ENCODE measurements at places on chromosomes 3 and 15. TPM values are rescaled to one million over a fixed set of nuclear protein-coding genes. Genes with fewer than 3 reads are reported as not detected.

SLC51A gene
- 10.4 TPM for polyA plus RNA-seq

GRCh38 chr15:85489773-85490493, 109.5 kb downstream of the AKAP13 start:
- DNase-seq, result no peak

GRCh38 chr3:150787741-150788370, 24.9 kb upstream of the SIAH2 start:
- DNase-seq, result no peak

DNA sequence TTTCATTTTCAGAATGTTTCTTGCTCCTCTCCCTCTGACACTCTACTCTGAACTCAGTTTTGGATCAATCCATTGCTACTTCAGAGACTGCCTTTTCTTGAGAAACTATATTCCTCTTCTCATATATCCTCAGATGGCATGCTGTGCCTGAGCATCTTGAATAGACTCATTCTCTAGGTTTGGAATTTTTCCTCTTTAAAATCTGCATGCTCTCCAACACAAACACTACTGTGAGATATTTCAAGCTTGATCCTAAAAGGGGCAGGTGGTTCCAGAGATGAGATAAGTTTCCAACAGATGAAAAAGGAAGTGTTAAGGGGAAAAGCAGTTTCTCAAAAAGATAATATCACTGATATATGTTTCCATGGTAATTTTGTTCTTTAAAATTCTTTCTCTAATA, 742.2 kb upstream of the EPHA6 start:
- DNase-seq, result no peak

GRCh38 chr15:49881433-49881832, 237.6 kb downstream of the ATP8B4 start:
- DNase-seq, result no peak

DNA sequence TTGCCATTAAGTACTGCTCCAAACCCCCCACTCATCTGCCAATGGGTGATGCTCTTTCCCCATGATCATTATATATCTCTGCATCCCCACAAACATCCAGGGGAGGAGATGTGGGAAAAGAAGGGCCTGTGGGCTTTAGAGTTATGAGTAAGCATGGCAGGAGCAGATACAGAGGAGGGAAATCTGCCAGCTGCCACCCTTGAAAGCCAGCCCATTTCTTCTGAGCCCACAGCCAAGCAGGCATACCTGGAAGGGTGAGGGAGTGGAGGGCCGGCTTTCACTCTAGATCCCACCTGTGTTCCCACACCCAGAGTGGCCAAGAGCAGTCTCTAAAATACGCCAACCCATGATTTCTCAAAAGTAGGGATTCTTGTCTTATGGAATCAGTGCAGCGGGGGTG, 1.7 kb upstream of the SLC25A38 start:
- DNase-seq, result no peak
